Fibroblast of the aortic adventitia (primary cell): ENCODE measurements at places on chromosomes 12 and 14. TPM values are rescaled to one million over a fixed set of nuclear protein-coding genes. Genes with fewer than 3 reads are reported as not detected.

Gene TPPP2
- total RNA-seq, result not detected in 2 replicates

Gene PLEK2
- total RNA-seq, result 1.8 and 2.8 TPM in 2 replicates

Gene MTERF2
- 5.2 and 7.4 TPM in 2 replicates for total RNA-seq

Gene ITGA7
- 13.9 and 37.6 TPM in 2 replicates for total RNA-seq

Gene YAF2
- 13.2 and 17.3 TPM in 2 replicates for total RNA-seq

Gene PIK3C2G
- 0.09 TPM in 1 of 2 replicates, not detected in the other for total RNA-seq

Gene KLRF1
- total RNA-seq, result not detected in 2 replicates

Gene BCL2L2
- 18.5 and 19.9 TPM in 2 replicates for total RNA-seq
